ENCODE measurements at places on chromosomes 2 and 18.

DNA sequence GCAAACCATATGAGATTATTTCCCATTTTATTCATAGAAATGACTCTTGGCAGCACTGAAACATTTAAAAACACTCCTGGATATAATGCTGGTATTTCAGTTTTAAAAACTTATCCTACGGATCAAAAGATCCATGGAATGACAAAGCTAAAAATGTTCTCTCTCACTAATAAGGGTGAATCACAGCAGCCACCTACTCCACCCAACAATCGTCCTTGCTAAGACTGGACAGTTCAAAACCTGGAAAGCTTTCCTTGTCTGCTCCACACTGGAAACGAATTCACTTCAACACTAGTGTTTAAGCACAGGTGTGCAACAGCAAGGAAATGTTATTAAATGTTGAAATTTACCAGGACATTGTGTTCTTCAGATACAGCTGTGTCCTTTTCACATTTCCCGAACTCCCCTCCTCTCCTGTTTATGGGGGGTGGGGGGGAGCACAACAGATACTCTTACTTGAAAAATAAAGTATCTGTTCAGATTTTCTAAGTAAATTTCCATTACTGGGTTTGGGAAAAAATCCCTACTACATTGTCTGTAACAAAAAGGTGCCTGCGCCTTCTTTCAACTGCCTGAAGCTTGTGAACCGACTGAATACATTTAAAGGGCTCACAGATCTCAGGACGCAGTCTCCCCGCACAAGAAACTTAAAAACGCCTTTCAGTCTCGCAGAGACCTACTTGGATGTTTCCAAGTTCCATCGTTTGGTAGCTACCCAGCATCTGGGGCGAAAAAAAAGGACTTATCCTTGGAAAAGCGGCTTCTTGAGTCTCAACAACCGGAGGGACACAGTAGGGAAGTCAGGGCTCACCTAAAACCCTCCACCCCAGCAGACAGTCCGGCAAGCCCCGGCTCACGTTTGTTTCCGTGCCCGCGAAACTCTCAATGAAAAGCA lies 1.3 kb downstream of the YWHAQ start:
- no peak for DNase-seq

- no peak for DNase-seq
Observed at GRCh38 chr2:195407783-195408182, 249.2 kb upstream of the SLC39A10 start.

DNA sequence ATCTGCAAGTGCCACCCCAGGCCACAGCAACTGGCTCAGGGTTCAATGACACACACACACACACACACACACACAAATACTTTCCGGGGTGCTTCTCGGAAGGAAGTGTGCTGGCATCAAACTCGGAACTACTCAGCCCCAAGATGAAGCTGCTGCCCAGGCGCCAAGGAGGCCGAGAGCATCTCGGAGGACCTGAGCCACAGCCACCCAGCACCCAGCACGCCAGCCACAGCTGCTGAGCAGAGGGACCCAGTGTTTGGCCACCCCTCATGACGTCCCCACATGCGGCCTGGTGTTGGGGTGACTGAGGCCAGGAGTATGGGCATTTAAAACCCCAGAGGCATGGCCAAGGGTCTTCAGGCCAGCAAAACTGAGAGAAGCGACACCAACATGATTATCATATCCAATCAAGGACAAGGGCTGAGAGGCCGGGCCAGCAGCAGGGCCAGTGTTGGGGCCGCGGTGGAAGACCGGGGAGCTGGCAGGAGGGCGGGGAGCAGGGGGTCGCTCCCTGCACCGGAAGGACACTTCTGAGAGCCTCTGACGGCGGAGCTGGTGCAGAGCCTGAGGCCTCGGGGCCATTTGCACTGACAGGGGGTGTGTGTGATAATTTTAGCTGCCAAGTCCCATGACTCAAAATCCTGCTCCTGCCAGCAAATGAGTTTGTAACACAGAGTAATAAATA lies 61.8 kb downstream of the BIN1 start:
- DNase-seq: no peak

GRCh38 chr18:38940863-38941531 lies 1375.4 kb upstream of the CELF4 start:
- no peak for DNase-seq

- no peak for DNase-seq
Observed at GRCh38 chr2:190891889-190892288, 11.3 kb downstream of the GLS start.

- DNase-seq: no peak
Observed at GRCh38 chr2:10536569-10537133, 88.5 kb upstream of the ODC1 start.

DNA sequence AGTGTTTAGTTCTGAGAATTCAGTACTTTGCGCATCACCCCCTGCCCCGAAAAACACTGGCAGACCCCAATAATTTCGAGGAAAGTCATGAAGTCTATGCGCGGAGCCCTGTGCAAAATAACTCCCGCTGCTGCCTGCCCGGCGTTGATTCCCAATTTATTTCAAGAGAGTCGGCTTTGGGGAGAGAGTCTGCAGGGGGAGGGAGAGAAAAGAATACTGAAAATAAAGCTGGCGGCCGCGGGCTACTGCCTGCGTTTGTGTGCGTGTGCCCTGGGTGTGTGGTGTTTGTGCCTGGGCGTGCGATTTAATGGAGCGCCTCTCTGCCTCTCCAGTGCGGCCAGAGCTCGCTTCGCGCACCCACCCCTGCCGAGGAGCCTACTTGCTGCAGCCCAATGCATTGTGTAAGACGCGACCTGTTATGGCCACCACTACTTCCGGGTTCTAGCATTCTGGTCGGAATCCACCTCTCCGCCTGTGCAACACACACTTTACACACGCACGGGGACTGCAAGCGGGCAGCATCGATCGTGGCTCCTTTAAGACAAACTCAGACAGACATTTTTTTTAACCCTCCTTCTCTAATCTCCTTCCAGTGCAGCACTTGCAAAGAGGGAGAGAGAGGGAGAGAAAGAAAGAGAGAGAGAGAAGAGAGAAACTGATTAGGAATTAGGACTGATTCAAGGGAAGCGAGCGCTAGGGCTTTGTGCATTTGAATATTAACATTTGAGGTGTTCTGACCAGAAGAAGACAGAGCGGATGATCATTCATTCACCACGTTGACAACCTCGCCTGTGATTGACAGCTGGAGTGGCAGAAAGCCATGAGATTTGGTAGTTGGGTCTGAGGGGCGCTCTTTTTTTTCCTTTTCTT lies at the start of gene MEIS1:
Gene MEIS1, plus strand, starts transcription at position 447 of the 870 bp plus-strand sequence. CDS start 732 bp downstream, outside the sequence.
- no peak for DNase-seq

DNA sequence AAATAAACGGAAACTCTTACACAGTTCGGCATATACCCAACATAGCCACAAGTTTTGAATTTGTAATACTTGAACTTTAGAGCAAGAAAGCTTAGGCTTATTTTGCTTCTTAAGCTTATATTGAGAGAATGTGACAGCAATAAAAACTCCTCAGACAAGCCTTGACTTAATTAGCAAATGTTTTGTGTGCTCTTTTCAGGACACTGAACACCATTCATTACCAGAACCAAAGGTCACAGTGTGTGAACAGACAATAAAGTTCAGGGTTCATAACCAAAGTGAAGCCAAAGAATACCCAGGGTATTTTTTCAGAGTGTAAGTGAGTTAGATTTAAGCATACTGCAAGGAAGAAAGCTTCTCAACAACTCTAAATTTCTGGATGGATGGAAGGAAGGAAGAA lies 605.8 kb downstream of the METTL4 start:
- DNase-seq: no peak

GRCh38 chr2:235148201-235149170 lies 196.7 kb downstream of the SH3BP4 start:
- no peak for DNase-seq

DNA sequence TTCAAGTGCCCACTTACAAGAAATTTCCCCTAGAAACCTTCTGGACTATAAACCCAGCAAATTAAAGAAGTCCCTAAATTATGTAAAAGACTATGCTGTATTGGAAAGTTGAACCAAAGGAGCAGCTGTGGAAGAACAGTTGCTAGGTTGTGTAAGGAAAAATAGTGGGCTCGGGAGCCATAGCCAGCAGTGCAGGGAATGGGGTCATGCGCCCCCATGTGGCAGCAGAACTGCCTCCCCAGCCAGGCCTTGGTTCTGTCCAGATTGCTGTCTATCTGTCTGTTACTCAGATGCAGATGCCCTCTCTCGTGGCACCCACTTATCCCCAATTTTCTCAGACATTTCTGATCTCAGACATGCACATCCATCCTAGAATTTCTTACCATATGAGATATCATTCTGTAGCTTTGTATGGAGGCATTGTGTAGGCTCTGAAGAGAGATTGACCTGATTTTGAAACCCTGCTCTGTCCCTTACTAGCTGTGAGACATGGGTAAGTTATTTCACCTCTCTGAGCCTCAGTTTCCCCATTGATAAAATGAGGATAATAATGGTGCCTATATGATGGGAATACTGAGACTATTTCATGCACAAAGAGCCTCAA lies 258.3 kb downstream of the SS18 start:
- no peak for DNase-seq

DNA sequence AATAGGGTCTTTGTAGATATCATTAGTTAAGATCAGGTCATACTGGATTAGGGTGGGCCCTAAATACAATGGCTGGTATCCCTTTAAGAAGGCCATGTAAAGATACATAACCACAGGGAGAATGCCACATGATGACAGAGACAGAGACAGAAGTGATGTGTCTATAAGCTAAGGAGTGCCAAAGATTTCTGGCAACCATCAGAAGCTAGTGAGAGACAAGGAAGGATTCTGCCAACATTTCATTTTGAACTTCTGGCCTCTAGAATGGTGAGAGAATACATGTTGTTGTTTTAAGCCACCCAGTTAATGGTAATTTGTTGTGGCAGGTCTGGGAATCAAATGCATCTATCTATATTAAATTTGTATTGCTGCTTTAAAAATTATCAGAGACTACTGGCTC lies 185.5 kb upstream of the CYRIA start:
- DNase-seq: no peak

GRCh38 chr2:201796478-201796865 lies 9.9 kb upstream of the CDK15 start:
- no peak for DNase-seq

DNA sequence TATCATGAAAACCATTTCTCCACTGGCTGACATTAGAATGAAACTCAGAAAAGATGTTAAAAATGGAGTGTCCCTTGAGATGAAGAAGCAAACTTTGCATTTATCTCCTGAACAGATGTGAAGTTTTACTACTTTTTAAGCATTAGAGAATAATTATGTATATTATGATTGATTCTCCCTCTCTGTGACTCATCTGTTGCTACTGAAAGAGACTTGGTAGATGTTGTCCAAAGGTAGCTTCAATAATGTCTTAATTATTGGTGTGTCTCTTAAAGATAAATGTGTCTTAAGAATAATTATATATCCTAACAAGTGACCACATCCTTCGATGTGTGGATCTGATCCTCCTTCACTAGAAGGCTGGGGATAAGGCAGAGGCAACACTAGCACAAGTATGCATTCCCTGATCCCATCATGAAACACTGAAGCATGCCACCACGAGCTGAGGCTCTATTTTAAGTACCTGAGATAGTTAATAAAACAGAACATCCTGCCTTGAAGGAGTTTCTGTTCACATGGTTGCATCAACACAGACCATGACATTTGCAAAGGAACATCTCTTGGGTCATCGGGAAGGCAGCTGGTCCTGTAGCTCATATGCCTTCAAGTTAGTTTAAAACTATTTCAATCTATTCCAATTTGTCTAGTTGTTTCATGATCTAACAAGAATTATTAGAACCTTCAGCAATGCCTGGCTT lies 15.5 kb downstream of the RND3 start:
- no peak for DNase-seq

DNA sequence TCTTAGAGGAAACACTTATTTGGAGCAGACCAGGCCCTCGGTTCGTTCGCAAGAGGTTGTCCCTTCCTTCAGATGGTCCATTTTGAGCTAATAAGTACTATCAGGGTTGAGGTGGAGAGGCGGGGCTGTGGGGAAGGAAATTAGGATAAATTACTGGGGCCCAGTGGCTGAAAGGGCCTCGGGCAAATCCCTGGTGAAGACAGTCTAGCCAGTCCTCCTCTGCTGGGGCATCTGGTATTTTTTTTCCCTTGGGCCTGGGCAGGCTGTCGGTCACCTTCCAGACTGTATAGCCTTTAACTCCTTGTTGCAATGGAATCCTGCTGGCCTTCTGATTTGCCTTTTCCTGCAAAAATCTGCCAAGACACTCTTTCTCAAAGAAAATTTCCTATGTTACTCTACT lies 1.7 kb upstream of the MYO3B start:
- DNase-seq: no peak

DNA sequence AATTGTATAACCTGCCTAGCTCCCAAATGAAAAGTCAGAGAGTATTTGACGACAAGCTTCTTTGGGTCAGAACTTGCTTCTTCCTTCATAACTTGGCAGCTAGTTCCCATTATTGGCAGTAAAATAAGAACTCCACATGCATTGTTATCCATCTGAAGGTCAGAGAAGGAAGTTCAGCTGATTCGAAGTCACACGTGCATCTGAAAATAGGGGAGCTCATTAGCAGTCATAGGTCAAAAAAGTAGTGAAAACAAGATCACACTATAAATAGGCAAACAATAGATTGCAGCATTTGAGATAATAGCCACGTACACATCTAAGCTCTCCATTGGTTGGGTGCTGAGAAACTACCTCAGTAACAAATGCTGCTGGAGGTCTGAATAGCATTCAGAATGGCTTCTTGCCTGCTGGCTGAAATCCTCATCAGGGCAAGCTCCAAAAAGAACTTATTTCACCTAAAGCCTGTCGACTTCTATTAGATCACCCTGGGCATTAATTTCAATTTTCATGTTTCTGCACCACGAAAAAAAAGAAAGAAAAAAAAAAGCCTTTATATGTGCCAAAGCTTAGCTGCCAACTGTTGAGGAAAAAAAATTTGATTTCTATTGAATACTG lies 1492.9 kb upstream of the CELF4 start:
- no peak for DNase-seq

DNA sequence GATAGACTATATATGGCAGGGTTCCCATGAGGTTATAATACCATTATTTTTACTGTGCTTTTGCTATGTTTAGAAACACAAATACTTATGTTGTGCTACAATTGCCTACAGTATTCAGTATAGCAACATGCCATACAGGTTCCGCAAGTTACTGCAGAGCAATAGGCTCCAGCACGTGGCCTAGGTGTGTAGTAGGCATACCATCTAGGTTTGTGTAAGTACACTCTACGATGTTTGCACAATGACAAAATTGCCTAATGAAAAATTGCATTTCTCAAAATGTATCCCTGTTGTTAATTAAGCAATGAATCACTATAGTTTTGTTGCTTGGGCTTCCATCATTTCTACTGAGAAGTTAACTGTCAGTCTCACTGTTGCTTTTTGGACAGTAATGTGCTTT lies 9.8 kb downstream of the CD302 start:
- no peak for DNase-seq

- DNase-seq: no peak
Observed at GRCh38 chr2:102668171-102668570, 48.8 kb downstream of the SLC9A2 start.

- DNase-seq: no peak
Observed at GRCh38 chr18:8455661-8456614, 153.3 kb upstream of the RAB12 start.

GRCh38 chr18:66958309-66958708 lies 354.4 kb upstream of the CDH19 start:
- no peak for DNase-seq

DNA sequence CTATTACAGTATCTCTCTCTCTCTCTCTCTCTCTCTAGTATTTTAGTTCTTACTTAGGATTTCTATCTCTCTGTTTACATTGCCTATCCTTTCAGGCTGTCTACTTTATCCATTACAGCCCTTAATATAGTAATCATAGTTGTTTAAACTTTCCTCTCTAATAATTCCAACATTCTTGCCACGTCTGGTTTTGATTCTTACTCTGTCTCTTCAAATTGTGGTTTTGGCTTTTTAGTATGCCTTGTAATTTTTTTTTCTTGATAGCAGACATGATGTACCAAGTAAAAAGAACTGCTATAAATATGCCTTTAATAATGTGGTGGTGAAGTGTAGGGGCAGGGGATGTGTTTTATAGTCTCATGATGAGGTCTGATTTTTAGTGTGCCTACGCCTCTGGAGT lies 1809.5 kb upstream of the CELF4 start:
- DNase-seq: no peak

All from cortex of kidney (tissue), 1 donor.